DMS79 (cell line): ENCODE measurements at places on chromosomes 1 and 21.

GRCh38 chr1:54716299-54717047 lies 812 bp downstream of the TTC4 start:
- DNase-seq: no peak

DNA sequence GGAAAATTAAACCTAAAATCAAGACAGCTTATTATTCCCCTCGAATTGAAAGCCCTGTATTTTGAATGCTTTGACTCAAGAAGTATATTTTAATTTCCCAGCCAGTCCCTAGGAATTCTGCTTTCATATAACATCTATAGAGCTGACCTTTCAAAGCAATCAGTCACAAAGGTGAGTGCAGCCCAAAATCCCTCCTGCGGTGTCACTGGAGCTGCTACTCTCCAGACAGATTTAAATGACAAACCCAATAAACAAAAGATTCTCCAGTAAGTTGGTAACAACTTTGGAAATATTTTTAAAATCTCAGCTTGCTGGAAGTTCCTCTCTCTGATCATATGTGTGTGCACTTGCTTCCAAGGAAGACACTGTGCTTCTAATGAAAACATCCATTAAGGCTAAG lies 14.7 kb downstream of the PLPP3 start:
- DNase-seq: no peak

DNA sequence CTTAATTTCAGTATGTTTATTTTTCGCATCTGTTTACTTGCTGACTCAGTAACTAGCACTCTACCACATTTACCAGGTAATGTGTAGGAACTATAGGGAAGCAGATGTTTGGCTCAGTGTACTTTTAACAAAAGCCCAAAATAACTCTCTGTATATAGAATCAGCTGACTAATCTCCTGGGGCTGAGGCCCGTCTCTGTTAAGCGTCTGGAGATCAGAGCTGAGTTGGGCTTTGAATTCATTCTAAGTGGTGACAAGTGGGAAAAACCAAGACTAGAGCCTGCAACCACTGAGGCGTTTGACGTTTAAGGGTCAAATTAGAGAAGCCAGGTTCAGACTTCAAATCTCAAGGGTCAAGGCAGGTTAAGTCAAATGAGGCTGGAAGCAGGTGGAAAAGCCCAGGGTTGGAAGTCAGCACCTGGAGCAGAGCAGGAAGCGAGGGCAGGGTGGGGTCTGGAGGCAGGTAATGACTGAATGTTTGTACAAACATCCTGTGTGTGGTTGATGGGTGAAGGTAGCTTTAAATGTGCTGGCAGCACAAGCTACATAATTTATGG lies 56.8 kb upstream of the LYST start:
- DNase-seq: peak; percentile 93

DNA sequence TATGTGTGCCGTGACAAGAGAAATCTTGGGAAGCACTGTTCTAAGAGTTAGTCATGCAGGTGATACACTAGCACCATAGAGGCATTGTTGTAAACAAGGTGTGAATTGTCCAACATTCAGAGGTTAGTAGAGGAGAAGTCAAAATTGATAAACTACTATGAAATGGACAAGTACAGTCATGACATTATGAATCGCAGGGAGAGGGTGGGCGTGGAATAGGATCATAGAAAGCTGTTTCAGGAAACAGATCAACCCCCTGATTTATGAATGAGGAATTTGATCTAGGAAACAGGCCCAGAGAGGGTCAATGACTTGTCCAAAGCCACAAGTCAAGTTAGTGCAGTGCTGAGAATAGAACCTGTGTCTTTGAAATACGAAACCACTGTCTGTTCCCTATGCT lies 58.5 kb upstream of the LAX1 start:
- no peak for DNase-seq

DNA sequence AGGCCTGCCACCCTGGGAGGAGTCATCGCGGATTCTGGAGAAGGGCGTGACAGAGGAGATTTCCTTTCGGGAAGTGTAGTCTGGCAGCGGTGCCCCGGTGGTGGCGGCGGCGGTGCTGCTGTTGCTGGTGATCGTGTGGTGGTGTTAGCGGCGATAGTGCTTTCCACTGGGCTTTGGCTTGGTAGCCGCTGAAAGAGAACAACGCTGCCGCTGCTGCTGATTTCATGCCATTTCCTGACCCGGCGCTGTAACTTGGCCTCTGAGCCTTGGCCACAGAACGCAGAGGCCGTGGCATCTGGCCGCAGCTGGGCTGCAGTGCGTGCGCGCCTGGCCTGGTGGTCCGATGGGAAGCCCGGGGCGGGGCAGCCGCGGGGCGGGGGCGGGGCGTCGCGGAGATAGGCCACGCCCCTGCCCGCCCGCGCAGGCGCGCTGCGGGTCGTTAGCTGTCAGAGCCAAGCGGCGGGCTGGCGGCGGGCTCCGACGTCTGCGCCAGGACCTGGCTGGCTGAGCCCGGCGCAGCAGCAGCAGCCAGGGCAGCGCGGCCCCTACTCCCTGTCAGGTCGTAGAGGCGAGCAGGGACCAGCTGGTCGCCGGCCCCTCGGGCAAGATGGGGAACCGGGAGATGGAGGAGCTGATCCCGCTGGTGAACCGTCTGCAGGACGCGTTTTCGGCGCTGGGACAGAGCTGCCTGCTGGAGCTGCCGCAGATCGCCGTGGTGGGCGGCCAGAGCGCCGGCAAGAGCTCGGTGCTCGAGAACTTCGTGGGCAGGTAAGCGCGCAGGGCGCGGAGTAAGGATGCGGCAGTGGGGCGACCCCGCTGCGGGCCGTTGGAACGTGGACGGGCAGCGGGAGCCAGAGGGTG lies at the start of gene DNM3:
DNM3 (plus strand) TSS at position 449 of the 861 bp plus-strand sequence; CDS start at position 608, 159 bp downstream.
- peak; percentile 31 for DNase-seq

DNA sequence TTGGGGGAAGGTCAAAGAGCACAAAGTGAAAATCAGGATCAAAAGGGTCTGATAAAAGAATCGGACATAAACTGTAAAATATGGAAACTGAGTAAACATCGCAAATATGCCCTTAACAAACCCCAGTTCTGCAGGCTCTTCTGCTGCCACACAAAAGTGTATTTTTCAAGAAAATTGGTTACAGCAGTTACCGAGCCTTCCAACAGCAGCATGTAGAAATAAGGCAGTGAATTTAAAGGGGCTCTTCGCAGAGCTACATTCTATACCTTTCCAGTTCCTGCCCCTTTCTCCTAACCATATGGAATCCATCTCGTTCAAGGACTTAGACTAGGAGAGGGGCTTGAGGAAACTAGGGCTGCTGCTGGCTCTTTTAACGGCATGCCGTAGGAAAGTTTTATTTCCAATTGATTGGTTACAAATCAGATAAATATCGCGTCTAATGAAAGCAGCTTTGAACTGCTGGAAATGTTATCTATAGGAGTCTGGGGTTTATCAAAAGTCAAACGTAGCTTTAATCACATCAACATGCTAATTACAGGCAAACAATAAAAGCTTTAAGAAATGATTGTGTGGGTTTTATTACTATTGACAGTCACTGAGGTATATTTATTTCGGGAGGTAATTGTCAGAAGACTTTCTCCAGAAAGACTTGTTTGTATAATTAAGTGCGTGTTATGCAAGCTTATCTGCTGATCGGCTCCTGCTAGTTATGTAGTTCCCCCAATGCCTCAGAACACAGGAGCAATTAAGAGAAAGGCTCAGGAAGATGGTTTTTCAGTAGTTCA lies 59.1 kb downstream of the GORAB start:
- no peak for DNase-seq

DNA sequence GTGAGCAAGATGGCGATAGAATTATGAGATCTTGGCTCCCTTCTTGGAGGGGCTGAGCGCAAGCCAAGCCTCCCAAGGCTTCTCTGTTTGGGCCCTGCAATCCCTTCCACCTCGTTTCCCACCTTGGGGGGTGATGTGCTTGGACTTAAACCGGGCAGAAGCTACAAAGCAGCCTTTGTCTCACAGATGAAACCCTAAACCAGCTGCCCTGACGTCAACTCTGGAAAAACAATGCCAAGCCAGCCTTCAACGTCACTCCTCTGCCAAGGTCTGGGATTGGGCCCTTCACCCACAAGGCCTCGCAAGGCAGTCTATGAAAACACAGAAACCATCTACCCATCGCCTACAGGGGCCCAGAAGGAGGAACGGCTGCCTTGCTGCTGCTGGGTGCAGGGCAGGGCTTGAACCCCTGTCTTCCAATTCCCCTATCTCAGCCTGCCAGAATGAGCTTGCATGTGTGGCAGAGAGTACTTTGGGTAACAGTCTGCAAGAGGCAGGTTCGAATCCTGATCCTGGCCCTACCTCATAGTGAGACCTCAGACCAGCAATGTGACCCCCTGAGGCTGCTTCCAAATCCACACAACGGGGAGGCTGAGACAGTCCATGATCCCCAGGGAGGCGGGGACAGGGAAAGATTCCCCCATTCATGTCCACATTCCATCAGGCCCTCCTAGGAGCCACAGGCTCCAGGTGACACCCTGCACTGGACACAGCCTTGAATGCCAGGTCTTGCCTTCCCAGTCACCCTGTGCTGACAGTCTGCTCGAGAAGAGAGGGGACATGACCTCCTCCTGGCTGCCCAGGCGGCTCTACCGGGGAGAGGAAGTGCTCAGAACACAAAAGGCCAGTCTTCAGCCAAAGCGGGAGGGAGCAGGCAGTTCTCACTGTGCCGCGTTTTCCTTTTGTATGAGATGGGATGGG lies 15.0 kb downstream of the IFFO2 start:
- DNase-seq: no peak

GRCh38 chr1:192657760-192658159 lies 21.8 kb downstream of the RGS13 start:
- no peak for DNase-seq

- no peak for DNase-seq
Observed at GRCh38 chr1:59180735-59181134, 116.2 kb upstream of the FGGY start.

DNA sequence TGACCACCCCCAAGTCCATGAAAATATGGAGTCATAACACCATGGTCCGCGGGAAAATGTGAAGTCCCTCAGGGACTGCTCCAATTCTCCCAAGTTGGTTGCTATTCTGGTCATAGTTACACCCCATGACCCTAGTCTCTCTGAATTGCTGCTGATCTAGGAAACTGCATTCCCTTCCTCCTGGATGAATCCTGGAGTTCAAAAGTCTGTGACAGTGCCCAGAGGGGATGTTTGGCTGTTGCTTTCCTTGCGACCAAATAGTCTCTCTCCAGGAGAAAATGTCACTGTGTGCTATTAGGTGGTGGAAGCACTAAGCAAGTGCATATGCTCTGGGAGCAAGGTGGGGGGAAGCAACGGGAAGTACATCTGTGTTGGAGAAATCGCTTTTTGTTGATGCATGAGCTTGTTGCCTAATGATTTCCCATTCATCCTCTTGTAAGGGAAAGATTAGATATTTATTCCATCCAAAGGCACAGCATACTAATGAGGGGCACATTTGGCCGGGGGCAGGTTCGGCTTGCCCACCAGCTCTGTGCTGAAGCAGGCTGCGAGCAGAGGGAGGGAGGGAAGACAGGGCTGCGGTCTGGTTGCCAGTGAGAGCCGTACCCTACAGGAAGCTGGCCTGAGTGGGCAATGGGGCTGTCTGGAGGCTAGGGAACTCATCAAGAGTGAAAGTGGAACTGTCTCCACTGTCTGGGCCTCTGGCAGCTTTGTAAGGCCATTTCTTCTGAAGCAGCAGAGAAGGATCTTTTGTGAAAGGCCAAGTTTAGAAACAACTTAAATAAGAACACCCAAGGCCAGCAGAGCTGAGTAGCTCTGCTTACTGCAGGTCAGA lies 27.2 kb downstream of the SYT6 start:
- DNase-seq: no peak

DNA sequence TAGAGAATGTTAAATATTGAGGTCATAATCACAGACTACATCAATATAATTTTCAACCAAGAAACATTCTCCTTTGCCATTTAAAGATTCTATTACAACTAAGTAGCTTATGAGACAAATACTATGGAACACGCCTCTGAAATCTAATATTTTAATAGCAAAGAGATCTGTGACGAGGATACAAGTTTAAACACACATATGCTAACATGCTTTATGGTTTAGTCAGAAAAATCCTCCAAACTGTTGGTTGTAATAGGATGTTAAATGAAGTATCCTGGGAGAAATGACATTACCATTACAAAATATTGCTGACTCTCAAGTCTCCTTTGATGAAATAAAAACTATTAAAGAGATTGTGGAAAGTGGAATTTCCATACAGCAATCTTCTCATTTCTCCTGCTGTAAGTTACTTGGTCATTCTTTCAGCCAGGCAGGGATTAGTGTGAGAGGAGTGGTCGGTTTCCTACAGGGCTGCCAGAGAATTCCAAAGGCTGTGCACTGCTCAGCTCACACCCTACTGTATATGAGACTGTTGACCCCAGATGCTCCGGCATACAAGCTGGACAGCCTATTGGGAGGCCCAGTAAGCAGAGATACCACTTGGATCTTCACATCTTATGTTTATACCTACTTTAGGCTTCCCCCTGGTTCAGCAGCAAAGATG lies 26.6 kb downstream of the SCYL3 start:
- DNase-seq: no peak

DNA sequence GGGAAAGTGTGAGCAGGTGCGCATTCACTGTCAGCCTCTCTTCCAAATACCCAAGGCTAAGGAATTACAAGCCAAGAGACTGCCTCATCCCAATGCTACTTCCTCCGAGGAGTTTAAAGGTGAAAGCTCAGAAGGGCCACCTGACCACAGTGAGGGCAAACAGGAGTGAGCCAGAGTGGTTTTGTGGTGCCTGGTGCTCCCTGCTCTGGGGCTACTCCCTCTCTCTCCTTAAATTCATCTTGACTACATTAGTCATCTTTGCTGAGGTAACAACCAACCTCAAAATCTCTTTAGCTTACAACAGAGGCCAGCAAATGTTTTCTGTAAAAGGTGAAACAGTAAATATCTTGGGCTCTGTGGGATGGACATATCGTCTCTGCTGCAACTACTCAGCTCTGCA lies 14.2 kb upstream of the ZBTB8A start:
- DNase-seq: no peak

- DNase-seq: no peak
Observed at GRCh38 chr1:93758842-93759515, 77.3 kb upstream of the BCAR3 start.

DNA sequence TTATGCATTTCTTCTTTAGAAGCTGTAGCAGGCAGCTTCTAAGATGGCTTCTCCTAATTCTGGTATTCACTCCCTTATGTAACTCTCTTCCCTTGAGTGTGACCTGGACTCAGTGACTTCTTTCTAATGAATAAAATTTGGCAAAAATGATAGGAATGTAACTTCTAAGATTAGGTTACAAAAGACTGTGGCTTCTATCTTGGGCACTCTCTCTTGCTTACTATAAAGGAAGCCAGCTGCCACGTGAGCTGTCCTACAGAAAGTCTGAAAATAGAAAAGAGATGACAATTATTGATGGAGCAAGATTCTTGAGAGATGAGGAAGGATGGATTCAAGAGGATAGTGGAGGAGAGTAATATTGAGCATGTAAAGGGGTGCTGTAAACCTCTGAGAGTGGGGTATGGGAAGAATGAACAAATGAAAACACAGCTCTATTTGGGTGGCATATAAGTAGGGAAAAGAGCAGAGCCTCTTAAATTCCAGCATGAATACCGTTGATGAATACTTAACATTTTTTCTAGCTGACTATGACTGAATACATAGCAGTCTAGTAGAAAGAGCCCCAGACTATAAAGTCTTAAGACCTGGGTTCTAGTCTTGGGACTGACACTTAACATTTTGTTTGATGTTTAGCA lies 5.5 kb downstream of the TSEN15 start:
- DNase-seq: no peak
